ENCODE measurements at places on chromosomes 6 and 20.

DNA sequence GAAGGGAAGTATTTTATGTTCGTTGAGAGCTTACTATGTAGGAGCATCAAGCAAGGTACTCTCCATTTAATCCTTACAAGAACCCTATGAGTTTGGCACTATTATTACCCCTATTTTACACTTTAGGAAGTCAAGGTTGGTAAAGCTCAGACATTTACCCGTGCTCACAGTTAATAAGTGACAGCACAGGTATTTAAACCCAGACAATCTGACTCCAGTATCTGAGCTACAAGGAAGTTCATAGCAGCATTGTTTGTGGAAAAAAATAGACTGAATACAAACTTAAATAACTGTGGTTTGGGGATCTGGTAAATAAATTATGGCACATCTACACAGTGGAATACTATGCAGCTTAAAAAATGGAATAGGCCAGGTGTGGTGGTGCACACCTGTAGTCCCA, 21.2 kb upstream of the GMNN start:
- DNase-seq = no peak

GRCh38 chr6:128156321-128157111, 255.7 kb upstream of the THEMIS start:
- DNase-seq = no peak

DNA sequence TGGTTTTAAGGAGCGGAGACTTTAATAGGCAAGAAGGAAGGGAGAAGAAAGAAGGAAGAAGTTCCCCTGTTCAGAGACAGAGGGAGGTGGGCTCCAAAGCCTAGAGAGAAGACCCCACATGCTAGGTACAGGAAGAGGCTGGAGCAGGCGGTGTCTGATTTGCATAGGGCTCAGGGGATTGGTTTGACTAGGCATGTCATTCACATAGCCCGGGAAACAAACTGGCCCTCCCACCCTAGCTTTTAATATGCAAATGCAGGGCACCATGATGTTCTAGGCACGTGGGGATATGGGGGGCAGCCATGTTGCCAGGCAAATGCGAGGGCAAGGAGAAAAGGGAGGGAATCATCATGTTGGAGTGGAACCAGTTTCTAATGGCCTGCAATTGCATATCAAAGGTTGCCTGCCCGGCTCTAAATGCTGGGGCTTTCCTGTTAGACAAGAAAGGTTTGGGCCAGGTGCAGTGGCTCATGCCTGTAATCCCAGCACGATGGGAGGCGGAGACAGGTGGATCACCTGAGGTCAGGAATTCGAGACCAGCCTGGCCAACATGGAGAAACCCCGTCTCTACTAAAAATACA, 34.3 kb upstream of the AGPAT4 start:
- no peak for DNase-seq

DNA sequence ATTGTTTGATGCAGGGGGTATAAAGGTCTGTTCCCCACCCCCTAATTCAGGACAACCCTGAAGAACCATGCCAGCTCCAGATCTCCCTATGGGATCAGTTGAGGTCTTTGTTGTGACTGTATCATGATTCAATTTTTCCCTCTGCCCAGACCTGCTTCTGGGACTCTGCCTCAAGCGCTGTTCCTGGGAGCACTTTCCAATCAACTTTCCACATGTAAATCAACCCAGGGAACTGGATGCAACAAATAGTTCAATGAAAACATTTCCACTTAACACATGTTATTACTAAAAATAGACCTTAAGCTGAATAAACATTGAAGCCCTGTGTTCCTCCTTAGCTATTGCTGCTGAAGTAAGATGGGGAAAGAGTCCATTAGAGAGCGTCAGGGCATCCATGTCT, 139.5 kb downstream of the C6orf58 start:
- DNase-seq = peak; percentile 23

GRCh38 chr6:156731396-156731795, 45.8 kb upstream of the ARID1B start:
- DNase-seq = peak; percentile 42

GRCh38 chr6:32074996-32075532, 34.1 kb downstream of the TNXB start:
- no peak for DNase-seq
